ENCODE measurements at places on chromosomes 11 and 22.

GRCh38 chr11:15750535-15751308 lies 605.6 kb downstream of the SOX6 start:
- DNase-seq, result peak; percentile 99

DNA sequence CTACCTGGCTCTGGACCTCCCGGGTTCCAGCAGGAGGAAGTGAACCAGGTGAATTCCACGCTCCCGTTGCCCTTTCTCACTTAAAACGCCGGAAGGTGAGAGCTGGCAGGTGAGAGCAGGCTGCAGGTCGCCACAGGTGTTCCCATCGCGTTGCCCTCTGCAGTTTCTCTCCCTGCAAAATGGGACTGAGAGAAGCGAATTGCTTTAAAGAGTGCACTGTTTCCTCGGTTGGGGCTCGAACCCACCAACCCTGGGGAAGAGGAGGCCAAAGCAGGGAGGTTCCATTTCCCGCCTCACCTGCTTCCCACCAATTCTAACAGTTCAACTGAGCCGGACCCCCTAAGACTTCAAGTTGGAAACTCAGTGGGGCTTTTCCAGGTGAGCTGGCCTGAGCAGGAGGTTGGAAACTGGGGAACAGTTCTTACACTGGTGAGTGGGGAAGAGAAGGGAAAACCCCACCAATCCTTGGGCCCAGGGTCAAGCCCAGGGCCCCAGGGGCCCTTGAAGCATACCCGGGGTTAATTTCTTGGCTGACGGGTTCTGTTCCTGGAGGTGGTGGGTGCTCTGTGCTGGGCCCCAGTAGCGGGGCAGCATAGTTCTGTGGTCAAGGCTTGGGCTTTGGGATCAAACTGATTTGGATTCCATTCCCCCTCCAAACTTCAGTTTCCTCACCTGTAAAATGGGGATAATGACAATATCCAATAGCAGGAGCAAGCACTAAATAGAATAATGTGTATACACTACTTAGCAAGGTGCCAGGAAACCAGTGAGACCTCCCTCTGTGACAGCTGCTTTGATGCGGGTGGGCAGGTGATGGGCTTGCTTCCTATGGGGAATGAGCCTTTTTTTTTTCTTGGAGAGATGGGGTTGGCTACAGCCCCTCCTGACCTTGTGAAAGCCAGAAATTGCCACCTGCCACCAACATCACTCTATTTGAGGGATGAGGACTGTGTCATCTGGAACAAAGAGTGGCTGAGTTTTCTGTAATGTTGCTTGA lies 788 bp downstream of the CD82 start:
- DNase-seq, result peak; percentile 43

DNA sequence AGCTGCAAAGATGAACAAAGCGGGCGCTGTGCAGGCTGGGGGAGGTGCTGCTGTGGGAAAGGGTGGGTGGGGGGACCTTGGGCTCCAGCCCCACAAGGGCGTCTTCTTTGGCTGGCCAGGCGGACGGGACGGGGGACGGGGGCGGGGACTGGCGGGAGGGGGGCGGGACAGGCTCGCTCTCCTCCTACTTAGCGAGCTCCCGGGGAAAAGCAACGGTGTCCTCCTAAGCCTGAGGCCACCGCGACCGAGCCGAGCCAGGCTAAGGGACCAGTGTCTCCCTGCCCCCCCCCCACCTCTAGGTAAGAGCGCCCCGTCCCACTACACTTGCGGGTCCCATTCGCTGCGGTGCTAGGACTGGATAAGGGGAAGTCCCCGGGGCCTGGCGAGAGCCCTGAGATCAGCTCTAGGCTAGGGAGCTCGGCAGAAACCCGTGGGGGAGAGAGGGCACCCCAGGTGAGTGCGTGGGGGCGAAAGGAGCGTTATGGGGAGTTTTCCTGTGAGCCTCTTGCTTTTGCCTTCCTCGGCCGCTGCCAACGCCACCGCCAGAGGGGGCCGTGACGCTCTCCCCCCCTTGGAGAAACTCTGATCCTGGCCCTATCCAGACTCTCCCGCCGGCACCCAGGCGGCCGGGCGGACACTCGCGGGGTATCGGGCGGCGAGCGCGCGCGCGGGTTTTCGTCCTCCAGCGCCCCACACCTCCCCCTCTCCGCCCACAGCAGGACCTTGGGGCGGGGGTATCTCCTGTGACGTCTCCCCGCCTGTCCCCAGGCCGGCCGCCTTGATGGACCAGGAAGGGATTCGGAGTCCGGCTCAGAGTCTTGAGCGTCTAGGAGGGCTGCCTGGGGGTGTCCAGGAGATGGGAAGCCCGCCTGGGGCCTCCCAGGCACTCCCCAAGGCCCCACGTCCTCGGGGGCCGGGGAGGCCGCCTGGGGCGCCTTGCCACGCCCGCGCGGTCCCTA lies at the start of gene PHLDB1:
Gene PHLDB1 (plus strand): TSS at position 215 of the 959 bp plus-strand sequence. CDS start 6,222 bp downstream, outside the sequence.
- DNase-seq, result peak; percentile 78

DNA sequence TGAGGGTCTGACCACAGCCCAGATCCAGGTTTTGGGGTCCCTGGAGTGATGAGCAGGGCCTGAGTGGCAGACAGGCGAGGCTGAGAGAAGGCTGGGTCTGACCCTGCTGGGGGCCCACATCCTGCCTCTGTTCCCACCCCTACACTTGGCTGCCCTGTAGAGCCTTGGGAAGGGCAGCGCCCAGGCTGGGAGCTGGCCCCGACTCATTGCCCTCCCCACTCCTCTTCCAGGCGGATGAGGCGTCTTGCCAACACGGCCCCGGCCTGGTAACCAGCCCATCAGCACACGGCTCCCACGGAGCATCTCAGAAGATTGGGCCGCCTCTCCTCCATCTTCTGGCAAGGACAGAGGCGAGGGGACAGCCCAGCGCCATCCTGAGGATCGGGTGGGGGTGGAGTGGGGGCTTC lies 4.9 kb downstream of the DERL3 start:
- no peak for DNase-seq

DNA sequence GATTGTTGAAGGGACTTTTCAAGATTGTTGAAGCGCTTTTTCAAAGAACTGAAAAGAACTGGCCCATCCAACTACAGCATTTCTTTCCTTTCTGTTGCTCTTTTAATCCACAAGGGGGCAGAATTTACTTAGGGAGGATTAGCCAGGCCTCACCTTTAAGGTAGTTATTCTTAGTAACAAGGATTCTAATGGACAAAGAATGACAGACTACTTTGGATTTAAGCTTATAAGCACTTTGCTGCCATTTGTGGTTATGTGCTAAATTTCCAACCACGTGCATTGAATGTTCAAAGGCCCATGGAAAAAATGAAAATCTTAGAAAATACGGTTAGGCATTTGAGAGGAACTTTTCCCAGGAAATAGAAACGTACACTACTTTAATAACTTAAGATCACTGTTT lies 49.5 kb upstream of the HSPA8 start:
- peak; percentile 36 for DNase-seq

- DNase-seq, result no peak
Observed at GRCh38 chr11:64757549-64758329, 2.0 kb downstream of the PYGM start.

DNA sequence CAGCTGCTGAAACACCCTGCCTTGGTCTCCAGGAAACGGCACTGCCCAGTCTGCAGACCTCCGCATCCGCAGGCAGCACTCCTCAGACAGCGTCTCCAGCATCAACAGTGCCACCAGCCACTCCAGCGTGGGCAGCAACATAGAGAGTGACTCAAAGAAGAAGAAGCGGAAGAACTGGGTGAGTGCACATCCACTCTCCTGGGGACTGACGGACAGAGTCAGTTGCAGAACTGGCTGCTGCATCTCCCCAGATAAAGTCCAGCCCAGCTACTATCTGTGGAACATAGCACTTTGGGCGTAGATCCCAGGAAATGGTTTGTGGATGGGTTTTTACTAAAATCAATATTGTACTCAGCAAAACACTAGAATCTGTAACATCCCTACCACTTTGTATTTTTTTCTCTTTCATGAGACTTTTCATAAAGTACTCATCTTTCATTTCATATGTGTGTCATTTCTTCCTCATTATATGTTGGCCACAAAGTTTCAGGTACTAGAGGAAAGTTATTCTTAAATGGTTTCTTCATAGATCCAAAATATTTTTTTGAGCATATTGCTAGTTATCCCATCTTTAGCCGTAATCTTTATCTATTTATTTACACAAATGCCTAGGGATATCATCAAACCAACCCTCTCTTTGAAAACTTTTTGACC lies 80.1 kb downstream of the DBX1 start:
- no peak for DNase-seq

DNA sequence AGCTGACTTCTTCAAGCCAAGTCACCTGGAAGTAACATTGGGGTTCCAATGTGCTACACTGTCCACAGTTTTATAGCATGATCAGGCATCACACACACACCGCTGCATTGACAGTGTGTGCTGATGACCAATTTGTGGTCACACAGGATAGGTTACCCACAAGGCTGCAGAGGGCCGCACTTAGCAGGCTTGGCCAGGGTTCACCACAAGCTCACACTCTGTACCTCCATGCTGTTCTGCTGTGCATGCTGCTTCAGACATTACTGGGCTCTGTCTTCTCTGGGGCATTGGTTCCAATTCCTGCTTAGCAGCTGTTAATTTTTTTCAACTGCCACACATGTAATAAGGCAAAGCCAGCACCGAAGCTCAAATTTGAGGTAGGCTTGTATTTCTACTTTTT lies 11.0 kb upstream of the NRIP3 start:
- DNase-seq, result no peak

DNA sequence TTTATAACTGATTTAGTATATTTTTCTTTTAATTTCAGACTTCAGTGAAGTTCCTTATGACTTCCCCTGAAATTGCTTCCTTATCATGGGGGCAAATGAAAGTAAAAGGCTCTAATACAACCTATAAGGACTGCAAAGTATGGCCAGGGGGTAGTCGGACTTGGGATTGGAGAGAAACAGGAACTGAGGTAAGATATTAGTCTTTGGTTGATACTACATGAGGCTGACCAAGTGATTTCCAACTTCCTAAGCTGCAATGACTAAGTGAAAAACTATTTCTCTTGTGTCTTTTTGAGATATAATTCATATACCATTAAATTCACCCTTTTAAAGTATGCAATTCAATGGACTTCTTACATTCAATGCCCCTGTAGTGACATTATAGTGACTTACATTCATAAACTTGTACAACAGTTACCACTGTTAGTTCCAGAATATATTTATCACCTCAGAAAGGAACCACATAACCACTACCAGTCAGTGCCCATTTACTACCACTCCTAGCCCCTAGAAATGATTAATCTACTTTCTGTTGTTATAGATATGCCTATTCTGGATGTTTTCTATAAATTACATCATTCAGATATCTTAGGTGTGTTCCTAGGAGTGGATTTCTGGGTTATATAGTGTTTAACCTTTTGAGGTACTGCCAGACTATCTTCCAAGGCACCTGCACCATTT lies 21.6 kb downstream of the AAMDC start:
- no peak for DNase-seq

GRCh38 chr11:87039371-87039770 lies 1.6 kb downstream of the TMEM135 start:
- no peak for DNase-seq

DNA sequence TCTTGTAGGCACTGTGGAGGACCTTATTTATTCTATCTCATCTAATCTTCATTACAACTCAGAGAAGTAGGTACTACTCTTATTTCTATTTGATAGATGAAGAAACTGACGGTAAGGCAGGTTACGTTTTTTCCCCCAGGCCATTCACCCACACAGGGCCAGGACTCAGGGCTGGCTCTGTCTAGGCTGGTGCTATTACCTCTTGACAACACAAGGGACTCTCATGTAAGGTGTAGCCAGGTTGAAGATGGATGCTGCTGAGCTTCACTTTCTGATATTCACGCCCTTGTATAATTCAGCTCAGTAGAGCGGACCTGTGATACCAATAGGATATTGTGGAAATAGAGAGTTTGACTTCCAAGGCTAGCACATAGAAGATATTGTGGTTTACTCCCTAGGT lies 413.1 kb upstream of the NARS2 start:
- DNase-seq, result no peak

- no peak for DNase-seq
Observed at GRCh38 chr11:19379465-19379864, 138.7 kb upstream of the E2F8 start.

- DNase-seq, result no peak
Observed at GRCh38 chr22:47275605-47276449, 513.4 kb downstream of the TBC1D22A start.

All from NCI-H1417 (cell line).